ENCODE measurements at places on chromosomes 5 and 9.

DNA sequence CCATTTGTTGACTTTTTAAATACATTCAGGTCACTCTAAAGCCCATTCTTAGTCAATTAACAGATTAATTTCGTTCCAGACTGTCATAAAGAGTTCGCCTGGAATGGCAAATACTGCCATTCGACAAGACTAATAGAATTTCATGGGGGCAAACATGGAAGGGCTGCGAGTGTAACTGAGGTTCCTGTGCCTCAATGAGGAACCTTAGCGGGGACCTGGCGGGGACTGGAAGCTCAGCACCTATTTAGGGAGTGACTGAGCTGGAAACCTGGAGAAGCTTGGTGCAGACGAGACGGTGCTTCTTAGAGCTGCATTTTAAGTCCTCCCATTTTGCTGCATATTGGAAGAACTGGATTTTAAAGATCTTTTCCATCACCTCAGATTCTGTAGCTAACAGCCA lies 3.4 kb downstream of the VCAN start:
- no peak for DNase-seq

- DNase-seq = no peak
Measured at GRCh38 chr5:1987471-1987870, 104.7 kb upstream of the IRX4 start.

GRCh38 chr5:144567421-144567780 lies 396.7 kb downstream of the KCTD16 start:
- peak; percentile 12 for DNase-seq

- DNase-seq = no peak
Measured at GRCh38 chr9:93567271-93567959, 9.0 kb upstream of the PHF2 start.

DNA sequence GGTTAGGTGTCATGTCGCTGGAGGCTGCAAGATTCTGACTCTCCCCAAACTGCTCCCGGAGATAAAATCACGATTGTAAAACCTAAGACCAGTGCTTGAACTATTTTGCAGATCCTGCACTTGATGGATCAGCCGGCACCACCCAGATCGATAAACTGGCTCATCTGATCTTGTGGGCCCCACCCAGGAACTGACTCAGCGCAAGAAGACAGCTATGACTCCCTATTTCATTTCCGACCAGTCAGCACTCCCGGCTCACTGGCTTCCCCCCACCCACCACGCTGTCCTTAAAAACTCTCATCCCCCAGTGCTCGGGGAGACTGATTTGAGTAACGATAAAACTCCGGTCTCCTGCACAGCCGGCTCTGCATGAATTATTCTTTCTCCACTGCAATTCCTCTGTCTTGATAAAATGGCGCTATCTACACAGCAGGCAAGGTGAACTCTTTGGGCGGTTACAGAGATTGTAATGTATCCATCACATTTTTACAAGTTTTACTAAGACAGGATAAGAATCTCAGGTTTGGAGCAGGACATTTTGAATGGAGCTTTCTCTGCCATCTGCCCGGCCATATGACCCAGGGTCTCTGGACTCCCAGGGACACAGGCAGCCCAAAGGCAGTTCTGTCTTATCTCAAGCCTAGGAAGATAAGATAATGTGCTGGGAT lies 10.6 kb upstream of the PPP1R26 start:
- no peak for DNase-seq

GRCh38 chr5:91313757-91314673 lies 69.1 kb downstream of the ARRDC3 start:
- DNase-seq = peak; percentile 75

- no peak for DNase-seq
Measured at GRCh38 chr9:114412048-114412683, 24.4 kb upstream of the AKNA start.

GRCh38 chr5:148720257-148720656 lies 65.9 kb upstream of the HTR4 start:
- DNase-seq = no peak

DNA sequence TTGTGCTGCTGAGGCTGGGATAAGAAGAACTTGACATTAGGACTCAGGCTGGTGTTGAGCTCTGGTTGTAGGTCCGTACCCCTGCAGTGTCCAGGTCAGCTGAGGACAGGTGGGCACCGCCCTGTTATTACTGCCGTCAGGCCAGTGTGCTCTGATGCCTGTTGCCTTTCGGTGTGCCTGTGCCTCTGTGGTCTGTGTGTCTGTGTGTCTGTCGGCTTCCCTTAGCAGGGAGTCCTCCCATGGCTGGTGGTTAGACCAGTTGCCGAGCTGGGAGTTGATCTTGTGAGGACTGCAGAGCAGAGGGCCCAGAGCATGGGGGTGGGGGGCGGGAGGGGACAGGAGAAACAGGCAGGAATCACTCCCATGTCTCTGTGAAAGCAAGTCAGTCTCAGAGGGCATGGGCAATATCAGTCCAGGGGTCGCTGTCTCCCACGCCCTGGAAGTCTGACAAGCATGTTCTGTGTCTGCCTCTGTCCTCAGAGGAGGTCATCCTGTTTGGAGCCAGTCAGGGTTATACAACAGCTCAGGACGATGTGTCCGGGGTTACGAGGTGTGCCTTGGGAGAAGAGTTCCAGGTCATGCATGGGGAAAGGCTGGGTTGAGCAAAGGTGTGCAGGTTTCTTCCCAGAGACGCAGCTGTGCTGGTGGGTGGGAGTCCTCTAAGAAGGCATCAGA lies 67.3 kb upstream of the GARNL3 start:
- DNase-seq = no peak

GRCh38 chr5:168251259-168251658 lies 40.2 kb upstream of the WWC1 start:
- DNase-seq = no peak

GRCh38 chr5:178331491-178331996 lies 98.9 kb upstream of the PHYKPL start:
- DNase-seq = no peak

- no peak for DNase-seq
Measured at GRCh38 chr5:43000914-43001313, 39.2 kb downstream of the ANXA2R start.

- no peak for DNase-seq
Measured at GRCh38 chr5:137466889-137467288, 32.2 kb downstream of the SPOCK1 start.

- no peak for DNase-seq
Measured at GRCh38 chr5:66689522-66690220, 93.5 kb downstream of the MAST4 start.

GRCh38 chr5:126675338-126675737 lies 74.6 kb downstream of the PHAX start:
- no peak for DNase-seq

GRCh38 chr9:124099860-124100259 lies 88.3 kb downstream of the LHX2 start:
- no peak for DNase-seq

DNA sequence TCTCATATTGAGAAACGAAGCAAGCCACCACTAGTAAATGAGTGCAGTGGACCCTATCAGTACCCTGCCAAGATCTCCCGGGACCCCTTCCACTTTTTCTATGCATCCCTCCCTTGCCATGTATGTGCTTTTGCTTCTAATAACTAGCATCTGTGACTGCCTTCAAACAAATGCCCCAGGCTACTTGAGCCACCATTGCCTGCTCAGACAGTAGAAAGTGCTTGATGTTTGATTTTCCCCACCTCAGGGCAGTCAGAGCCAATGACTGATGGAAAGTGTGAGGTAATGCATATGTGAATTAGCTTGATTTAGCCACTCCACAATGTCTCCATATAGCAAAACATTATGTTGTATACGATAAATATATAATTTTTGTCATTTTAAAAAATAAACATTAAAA lies 797.3 kb upstream of the ACO1 start:
- no peak for DNase-seq

- no peak for DNase-seq
Measured at GRCh38 chr5:1505506-1506241, 18.1 kb downstream of the LPCAT1 start.

DNA sequence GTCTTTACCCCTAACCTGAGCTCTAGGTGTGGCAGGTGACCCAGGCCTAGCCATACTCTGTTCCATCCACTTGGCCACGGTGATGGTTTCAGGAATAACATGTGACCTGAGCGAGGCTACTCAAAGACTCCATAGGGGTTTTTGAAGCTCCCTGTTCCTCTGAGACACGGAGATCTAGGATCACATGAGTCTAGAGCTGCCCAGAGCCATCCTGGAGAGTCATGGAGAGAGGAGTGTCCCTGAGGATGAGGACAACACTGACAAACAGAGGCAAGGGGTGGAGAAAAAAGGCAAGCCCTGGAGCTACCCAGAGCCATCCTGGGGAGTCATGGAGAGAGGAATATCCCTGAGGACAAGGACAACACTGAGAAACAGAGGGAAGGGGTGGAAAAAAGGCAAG lies 29.5 kb upstream of the PCA3 start:
- no peak for DNase-seq

DNA sequence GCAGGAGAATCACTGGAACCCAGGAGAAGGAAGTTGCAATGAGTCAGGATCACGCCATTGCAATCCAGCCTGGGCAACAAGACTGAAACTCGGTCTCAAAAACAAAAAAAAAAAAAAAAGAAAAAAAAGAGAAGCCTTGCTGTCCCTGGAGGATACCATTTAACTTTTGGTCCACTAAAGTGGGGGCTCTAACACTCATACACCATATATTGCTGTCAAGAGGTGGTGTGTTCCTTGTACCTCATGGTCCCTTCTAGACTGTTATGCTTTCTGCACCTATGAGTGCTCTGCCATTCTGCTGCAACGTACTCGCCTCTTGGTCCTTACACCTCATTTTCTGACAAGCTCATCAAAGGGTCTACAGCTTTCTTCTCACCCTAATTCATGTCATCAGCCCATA lies 52.2 kb upstream of the ISOC1 start:
- no peak for DNase-seq

DNA sequence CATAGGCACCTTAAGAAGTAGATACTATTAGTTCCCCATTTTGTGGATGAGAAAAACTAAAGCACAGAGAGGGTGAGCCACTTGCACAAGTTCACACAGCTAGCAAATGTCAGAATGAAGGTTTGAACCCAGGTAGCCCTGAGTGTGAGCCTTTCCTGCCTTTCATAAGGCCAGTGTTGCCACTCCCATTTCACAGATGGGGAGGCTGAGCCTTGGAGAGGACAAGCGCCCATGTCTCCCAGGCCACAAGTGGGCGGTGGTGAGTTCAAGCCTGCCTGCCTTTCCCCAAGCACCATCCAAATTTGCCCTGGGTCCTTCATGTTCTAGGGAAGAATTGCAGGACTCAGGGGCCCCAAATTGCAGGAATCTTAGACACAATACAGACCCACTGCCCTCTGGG lies 50.6 kb downstream of the LHX2 start:
- DNase-seq = no peak

DNA sequence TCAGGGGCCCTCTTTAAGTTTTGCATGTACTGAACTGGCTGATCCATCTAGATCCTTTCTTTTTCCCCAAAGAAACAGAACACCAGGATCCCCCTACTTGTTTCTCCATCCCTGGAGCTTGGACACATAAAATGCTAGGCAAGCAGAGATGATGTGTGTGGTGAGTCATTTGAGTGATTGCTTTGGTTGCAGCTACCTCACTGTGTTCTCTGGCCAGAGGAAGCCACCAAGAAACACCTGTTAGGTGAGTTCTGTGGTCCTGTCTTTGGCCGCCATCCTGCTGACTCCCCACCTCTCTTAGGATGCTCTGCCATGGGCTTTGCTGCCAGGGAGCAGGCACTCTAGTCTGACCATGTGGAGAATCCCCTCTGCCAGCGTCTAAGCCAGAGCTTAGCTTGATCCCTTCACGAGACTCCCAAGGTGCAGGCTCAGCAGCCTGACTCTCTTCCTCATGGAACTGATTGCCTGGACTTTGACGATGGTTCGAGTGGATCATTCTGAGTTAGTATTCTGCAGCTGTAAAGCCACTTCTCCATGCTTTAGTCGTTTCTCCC lies 27.3 kb upstream of the DENND1A start:
- DNase-seq = no peak

GRCh38 chr5:81234801-81235200 lies 1.7 kb downstream of the CKMT2 start:
- DNase-seq = no peak

- no peak for DNase-seq
Measured at GRCh38 chr5:180343110-180343830, 9.9 kb downstream of the GFPT2 start.

GRCh38 chr9:110509792-110510191 lies 69.7 kb downstream of the SVEP1 start:
- DNase-seq = no peak
